Tibial artery (tissue), 4 donors: ENCODE measurements at places on chromosomes 1 and 21.
A peak's percentile ranks its signal among the peaks of the same experiment; 100 is the strongest.

- DNase-seq: peak; percentile 74
Observed at GRCh38 chr1:230863449-230863848, 4.9 kb downstream of the C1orf198 start.

DNA sequence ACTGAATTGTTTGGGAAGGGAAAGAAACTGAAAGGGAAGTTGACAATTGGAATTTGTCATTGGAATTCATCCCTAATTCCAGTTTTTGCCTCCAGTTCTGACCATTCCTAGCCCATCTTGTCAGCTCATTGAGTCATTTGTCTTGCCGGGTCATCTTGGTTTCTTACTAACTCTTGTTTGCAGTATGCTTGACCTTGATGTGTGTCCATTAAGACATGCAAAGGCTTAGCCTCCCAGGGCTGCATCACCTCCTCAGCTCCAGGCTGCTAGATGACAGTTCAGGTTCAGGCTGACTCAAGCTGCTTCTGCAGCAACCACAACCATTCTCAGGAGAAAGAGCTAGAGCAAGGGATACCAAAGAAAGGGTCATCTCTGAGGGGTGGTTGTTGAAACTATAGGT, 151.3 kb upstream of the PTGFR start:
- DNase-seq: no peak

DNA sequence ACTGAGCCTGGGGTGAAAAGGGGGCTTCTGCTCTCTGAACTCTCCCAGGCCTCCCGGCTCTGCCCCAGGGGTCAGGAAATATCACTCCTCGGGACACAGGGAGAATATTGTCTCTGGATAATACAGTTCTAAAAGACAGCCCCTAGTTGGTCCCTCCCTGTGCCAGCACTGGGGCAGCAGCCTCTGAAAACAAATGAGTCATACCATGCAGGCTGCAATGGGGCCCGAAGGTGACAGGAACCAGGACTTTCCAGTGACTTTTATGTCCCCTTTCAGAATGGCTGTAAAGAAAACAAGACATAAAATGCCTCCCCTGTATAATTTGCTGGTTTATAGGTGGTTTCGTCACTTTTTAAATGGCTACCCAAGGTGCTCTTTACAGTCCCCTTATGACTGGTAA, 360.0 kb downstream of the NPHP4 start:
- no peak for DNase-seq

DNA sequence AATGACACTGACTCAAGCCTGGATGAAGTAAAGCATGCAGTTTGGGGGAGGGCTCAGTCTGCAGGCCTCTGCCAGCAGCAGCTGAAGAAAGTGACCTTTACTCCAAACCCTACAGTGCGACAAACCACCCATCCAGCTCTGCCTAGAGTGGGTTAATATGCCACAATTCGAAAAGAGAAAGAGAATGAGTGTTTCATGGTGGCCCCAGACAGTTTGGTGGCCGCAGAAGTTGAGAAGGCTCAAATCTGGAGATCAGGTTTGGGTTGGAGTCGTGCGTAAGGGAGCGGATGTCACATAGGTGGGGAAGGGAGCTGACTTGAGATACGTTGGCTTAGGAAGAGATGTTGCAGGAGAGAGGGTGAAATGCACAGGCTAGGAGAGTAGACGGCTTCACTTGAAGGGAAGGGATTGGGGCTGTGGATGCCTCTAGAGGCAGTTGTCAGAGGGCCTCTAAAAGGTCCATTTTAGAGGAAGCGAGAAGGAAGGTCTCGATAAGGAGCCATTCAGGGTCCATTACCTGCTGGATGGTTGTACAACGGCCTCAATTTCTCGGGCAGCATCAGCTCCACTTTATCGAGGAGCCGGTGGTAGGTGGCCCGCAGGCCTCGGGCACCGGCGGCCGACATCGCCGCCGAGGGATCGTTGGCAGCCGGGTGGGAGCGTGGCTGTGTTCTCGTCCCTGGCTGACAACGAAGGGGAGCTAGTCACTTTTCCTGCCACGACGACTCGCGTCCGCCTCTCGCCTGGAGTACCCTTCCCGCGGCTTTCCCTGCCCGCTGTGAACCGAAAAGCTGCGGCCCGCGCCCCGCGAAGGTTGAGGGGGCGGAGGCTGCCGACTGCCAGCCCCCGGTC, 1.0 kb upstream of the DCAF6 start:
- no peak for DNase-seq
